ENCODE measurements at places on chromosomes 3 and 15. TPM values are rescaled to one million over a fixed set of nuclear protein-coding genes. Genes with fewer than 3 reads are reported as not detected.

- no peak overlapping the region for H3K27ac ChIP-seq
- H3K4me1 ChIP-seq, result peaks cover 7% of the 10 kb centered on the region
- no peak for DNase-seq
- H3K36me3 ChIP-seq, result no peaks in the 10 kb centered on the region
- H3K4me3 ChIP-seq, result no peak overlapping the region
Measured at GRCh38 chr3:9870978-9871377, 9.1 kb downstream of the CIDEC start.

DNA sequence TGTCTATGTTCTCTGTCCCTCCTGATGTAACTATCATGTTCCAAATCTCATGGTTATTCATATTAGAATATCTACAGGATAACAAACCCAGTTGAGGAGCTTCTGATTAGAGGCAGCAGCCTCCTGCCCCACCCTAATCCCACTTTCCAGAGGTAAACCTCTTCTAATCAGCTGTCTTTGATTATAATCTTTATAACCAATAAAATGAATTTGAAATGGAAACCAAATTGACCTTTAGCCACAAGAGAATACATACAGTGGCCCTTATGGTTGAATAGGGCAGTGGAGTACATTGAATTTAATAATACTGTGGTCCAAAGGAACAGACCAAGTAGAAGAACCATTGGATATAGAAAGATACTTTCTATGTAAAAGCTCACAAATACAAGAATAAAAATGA lies 281.3 kb upstream of the UMPS start:
- H3K4me1 ChIP-seq, result no peaks in the 10 kb centered on the region
- no peak overlapping the region for H3K27ac ChIP-seq
- H3K36me3 ChIP-seq, result peaks cover 20% of the 10 kb centered on the region
- DNase-seq, result no peak

DNA sequence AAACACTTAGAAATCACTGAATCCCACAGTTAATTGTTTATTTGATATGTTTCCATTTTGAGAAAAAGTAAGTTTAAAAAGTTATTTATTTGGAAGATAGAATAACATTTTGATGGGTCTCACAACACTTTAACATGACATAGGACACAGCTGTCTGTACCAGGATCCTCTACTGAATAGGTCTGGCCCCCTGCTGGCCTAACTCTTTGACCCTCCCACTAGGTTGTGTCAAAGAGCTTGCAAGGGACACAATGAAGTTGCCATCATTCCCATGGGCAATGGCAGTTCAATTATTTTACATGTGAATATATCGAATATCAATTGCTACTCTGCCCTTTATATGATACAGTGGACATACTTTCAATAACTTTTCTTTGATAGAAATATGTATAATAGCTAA lies 138.9 kb downstream of the EPHA3 start:
- H3K27ac ChIP-seq, result no peak overlapping the region
- no peaks in the 10 kb centered on the region for H3K36me3 ChIP-seq
- no peaks in the 10 kb centered on the region for H3K27me3 ChIP-seq
- peaks cover 10% of the 10 kb centered on the region for H3K4me1 ChIP-seq
- DNase-seq, result no peak

CACNA1D gene
- total RNA-seq, result 2.8 TPM

GRCh38 chr15:72229947-72230196 lies 1.1 kb downstream of the PKM start:
- no peaks in the 10 kb centered on the region for H3K36me3 ChIP-seq
- H3K4me3 ChIP-seq, result peak overlapping the region; percentile 88
- no peaks in the 10 kb centered on the region for H3K27me3 ChIP-seq
- peaks cover 52% of the 10 kb centered on the region for H3K4me1 ChIP-seq
- no peak for DNase-seq
- H3K27ac ChIP-seq, result peak overlapping the region; percentile 96

DNA sequence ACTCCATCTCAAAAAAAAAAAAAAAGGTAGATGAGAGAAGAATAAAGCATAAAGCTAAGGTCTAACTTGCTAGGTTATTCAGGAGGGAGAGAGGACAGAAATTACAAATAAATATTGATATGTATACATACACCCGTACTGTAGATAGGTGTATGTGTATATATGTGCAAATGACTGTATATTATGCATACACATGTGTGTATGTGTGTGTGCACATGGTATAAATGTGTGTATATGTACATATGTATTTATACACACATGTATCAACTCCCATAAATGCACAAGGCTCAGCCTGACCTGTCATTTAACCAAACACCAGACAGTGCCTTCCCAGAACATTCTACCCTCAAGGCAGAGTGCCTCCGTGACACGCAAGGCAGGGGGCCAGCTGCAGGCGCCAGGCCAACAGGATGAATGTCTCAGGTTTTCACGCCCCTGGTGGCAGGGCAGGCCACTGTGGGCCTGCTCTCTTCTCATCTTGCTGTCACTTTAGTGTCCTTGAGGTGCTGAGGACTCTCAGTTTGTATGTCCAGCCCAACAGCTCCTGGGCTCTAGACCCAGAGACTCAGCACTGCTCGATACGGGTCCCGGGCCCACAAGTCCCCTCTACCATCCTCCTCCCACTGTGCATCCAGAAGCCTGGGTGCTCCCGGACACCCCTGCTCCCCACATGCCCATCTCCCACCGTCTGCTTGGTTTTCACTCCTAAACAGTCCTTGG lies 40.4 kb downstream of the TM2D3 start:
- no peak for DNase-seq
- H3K27me3 ChIP-seq, result peaks cover 3% of the 10 kb centered on the region
- no peak overlapping the region for H3K27ac ChIP-seq
- no peaks in the 10 kb centered on the region for H3K36me3 ChIP-seq
- peaks cover 20% of the 10 kb centered on the region for H3K4me1 ChIP-seq

GRCh38 chr3:53347261-53348064 lies at the start of gene DCP1A:
Gene DCP1A, minus strand, starts transcription at chr3:53347543. Its CDS starts 26 bp downstream, at chr3:53347517.
- H3K27me3 ChIP-seq, result no peaks in the 10 kb centered on the region
- H3K4me1 ChIP-seq, result peaks cover 35% of the 10 kb centered on the region
- peak within 1 kb of the TSS; percentile 100 for H3K27ac ChIP-seq
- DNase-seq, result peak; percentile 98
- peaks cover 11% of the 10 kb centered on the region for H3K36me3 ChIP-seq

GRCh38 chr3:84967767-84968581 lies 9.2 kb downstream of the CADM2 start:
- no peak overlapping the region for H3K27ac ChIP-seq
- no peaks in the 10 kb centered on the region for H3K4me1 ChIP-seq
- no peak overlapping the region for H3K4me3 ChIP-seq
- no peak for DNase-seq
- no peaks in the 10 kb centered on the region for H3K36me3 ChIP-seq

- DNase-seq, result no peak
- H3K4me3 ChIP-seq, result no peak overlapping the region
- H3K36me3 ChIP-seq, result no peaks in the 10 kb centered on the region
- no peaks in the 10 kb centered on the region for H3K27me3 ChIP-seq
Measured at GRCh38 chr3:17014284-17014683, 129.5 kb downstream of the PLCL2 start.

DNA sequence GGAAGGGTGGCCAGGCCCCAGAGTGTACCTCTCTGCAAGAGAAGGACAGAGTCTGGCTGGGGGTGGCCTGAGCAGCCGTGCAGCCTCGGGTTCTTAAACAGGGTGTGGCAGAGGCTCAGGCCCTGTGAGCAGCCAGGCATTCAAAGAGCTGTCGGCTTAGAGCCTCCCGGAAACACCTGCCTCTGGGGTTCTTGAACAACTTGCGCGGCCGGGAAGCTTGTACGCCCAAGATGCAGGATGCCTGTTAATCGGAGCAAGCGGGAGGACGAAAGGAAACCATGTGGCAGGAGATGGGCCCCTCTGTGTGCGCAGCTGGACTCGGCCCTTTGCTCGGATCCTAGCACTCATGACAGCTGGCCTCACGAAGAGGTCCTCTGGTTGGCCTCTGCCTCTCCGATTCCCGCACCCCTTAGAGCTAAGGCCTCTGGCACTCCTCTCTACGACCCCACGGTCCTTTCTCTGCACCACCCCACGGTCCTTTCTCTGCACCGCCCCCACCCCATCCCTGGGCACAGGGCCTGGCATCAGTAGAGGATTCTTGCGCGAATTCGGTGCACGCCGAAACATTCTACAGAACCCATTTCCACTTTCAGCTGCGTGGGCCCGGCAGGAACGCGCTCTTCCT lies 23.9 kb upstream of the TXNRD3 start:
- H3K4me3 ChIP-seq, result no peak overlapping the region
- peaks cover 30% of the 10 kb centered on the region for H3K4me1 ChIP-seq
- H3K36me3 ChIP-seq, result no peaks in the 10 kb centered on the region
- H3K27me3 ChIP-seq, result peaks cover 46% of the 10 kb centered on the region
- DNase-seq, result no peak

DNA sequence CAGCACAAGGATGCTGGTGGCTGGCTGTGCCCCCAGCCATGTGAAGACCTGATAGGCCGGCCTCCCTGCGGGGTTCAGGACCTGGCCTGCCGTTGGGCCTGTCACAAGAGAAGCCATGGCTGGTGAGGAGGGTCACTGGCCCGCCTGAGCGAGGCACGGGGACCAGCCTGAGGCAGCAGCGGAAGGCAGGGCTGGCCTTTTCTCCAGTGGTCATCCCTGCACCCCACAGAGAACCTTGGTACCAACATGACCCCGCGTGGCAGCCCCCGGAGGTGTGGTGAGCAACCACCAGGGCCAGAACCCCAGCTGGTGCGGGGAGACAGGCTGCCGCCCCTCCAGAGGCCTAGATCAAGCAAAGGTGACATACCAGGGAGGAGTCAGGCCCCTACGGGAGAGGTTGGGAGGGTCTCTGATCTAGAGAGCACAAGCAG lies 134.1 kb upstream of the MEF2A start:
- no peak overlapping the region for H3K4me3 ChIP-seq
- peaks cover 14% of the 10 kb centered on the region for H3K4me1 ChIP-seq
- H3K36me3 ChIP-seq, result no peaks in the 10 kb centered on the region
- H3K27ac ChIP-seq, result no peak overlapping the region

GRCh38 chr3:179677884-179678283 lies 25.0 kb downstream of the USP13 start:
- H3K27ac ChIP-seq, result no peak overlapping the region
- no peak for DNase-seq
- H3K36me3 ChIP-seq, result no peaks in the 10 kb centered on the region

DNA sequence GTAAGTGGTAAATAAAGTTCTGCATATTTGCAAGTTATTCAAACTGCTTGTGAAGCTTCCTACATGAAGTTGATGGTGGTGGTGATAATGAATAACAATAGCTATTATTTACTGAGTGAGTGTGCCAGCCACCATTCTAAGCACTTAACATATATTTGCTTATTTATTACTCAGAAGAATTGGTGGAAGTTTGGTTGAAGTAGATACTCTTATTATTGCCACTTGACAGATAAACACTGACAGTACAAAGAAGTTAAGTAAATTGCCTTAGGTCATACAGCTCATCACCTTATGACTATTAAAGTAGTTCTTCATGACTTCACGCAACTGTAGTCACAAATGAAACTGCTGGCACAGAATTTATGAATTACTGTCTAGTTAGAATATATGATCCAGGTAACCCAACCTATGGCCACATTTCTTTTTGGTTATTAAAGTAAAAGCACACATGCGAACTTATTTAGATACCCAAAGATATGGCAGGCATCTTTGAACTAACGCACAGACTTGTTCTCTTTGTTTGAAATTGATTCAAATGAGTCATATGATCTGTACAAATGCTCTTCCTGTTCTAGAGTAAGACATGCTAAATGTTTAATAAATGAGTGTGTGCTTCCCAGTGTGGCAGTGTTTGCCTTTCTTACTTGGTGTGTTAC lies 99.8 kb upstream of the NR2F2 start:
- no peak for DNase-seq
- no peaks in the 10 kb centered on the region for H3K36me3 ChIP-seq
- H3K27me3 ChIP-seq, result no peaks in the 10 kb centered on the region

- no peak for DNase-seq
- no peaks in the 10 kb centered on the region for H3K27me3 ChIP-seq
- H3K27ac ChIP-seq, result no peak overlapping the region
- no peaks in the 10 kb centered on the region for H3K36me3 ChIP-seq
Measured at GRCh38 chr15:90320885-90321278, 31.2 kb upstream of the ZNF774 start.

Data from mesothelial cell of epicardium (in vitro differentiated cells).